ENCODE measurements at places on chromosomes 2 and 18. TPM values are rescaled to one million over a fixed set of nuclear protein-coding genes. Genes with fewer than 3 reads are reported as not detected.

FHOD3 gene
- polyA plus RNA-seq: 29.3 TPM

PDE11A gene
- 1.1 TPM for polyA plus RNA-seq

CTNNA2 gene
- polyA plus RNA-seq: 0.82 TPM

SPDYA gene
- 0.75 TPM for polyA plus RNA-seq

TIA1 gene
- 230 TPM for polyA plus RNA-seq

PTMA gene
- polyA plus RNA-seq: 603 TPM

FOXD4L1 gene
- 1.7 TPM for polyA plus RNA-seq

PSMA8 gene
- polyA plus RNA-seq: not detected

MEIS1 gene
- polyA plus RNA-seq: 12.6 TPM

SPATA3 gene
- polyA plus RNA-seq: not detected

GPR17 gene
- polyA plus RNA-seq: 10.6 TPM

ANTXR1 gene
- polyA plus RNA-seq: 165 TPM

IL36RN gene
- polyA plus RNA-seq: not detected

PLGLB2 gene
- polyA plus RNA-seq: not detected

TMEFF2 gene
- polyA plus RNA-seq: 39.8 TPM

TBR1 gene
- 0.04 TPM for polyA plus RNA-seq

SLC5A7 gene
- polyA plus RNA-seq: 0.07 TPM

MC4R gene
- 0.07 TPM for polyA plus RNA-seq

CRYGC gene
- not detected for polyA plus RNA-seq

TSPYL6 gene
- 0.10 TPM for polyA plus RNA-seq

RTP5 gene
- not detected for polyA plus RNA-seq
